Esophagus muscularis mucosa (tissue), 4 donors: ENCODE measurements at places on chromosomes 16 and 17. TPM values are rescaled to one million over a fixed set of nuclear protein-coding genes. Genes with fewer than 3 reads are reported as not detected.

GRCh38 chr17:78517421-78517820 is 59.8 kb downstream of the DNAH17 start:
- H3K4me1 ChIP-seq: no peaks in the 10 kb centered on the region
- no peak for DNase-seq
- H3K36me3 ChIP-seq: no peaks in the 10 kb centered on the region
- H3K27me3 ChIP-seq: no peaks in the 10 kb centered on the region
- no peak overlapping the region for H3K4me3 ChIP-seq

TBC1D16 gene
- total RNA-seq: 30.3 TPM

GRCh38 chr16:10694830-10695229 is at the start of gene TEKT5:
Gene TEKT5, minus strand, starts transcription at chr16:10694930. Its CDS starts 57 bp downstream, at chr16:10694873.
- no peak within 1 kb of the TSS for H3K4me3 ChIP-seq
- H3K4me1 ChIP-seq: no peaks in the 10 kb centered on the region
- H3K27ac ChIP-seq: no peak within 1 kb of the TSS
- no peaks in the 10 kb centered on the region for H3K36me3 ChIP-seq
- no peaks in the 10 kb centered on the region for H3K27me3 ChIP-seq

TP53TG3F gene
- total RNA-seq: not detected

NCOR1 gene
- total RNA-seq: 102 TPM

CIAPIN1 gene
- 24.0 TPM for total RNA-seq

GRCh38 chr16:68506331-68507053 is 32.6 kb upstream of the ZFP90 start:
- peaks cover 8% of the 10 kb centered on the region for H3K4me1 ChIP-seq
- no peak for DNase-seq
